Germinal center (tissue), 1 donor: ENCODE measurements at places on chromosomes 5 and 9.

DNA sequence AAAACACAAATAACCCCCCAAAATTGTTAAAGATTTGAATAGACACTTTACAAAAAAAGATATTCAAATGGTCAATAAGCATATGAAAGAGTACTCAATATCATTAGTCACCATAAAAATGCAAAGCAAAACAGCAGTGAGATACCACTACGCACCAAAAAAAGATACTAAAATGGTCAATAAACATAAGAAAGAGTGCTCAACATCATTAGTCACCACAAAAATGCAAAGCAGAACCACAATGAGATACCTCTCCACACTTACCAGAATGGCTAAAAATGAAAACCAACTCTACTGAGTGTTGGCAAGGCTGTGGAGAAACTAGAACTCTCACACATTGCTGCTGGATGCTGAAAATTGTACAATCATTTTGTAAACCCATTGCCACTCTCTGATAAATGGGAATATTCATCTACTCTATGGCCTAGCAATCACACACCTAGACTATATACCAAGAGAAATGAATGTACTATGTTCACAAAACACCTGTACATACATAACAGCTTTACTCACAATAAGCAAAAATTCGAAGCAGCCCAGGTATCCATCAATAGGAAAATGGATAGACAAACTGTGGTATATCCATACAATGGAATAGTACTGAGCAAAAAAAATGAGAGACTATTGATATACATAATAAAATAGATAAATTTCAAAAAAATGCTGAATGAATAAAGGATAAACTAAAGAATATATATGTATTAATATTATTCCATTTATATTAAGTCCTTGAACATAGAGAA lies 205.0 kb upstream of the DAPK1 start:
- no peak for DNase-seq

DNA sequence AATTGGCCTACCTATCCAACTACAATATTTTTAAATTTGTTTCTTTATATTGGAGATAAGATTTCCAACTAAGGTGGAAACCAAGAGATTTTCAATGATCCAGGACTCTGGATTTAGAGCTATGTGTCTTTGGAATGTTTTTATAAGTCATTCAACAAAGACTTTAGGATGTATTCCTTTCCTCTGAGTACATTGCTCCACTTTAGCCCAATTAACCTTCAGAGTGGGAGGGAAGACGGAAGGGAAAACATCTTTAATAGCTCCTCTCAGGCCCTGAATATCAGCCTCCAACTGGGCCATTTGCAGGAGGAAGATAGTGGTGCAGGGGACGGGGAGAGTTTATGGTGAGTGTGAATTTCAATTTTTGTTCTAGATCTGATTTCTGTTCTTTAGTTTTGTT lies 239.2 kb downstream of the PIK3R1 start:
- DNase-seq = no peak

- DNase-seq = no peak
These were observed 23.6 kb upstream of the RNU6ATAC start for GRCh38 chr9:134187891-134188385.

DNA sequence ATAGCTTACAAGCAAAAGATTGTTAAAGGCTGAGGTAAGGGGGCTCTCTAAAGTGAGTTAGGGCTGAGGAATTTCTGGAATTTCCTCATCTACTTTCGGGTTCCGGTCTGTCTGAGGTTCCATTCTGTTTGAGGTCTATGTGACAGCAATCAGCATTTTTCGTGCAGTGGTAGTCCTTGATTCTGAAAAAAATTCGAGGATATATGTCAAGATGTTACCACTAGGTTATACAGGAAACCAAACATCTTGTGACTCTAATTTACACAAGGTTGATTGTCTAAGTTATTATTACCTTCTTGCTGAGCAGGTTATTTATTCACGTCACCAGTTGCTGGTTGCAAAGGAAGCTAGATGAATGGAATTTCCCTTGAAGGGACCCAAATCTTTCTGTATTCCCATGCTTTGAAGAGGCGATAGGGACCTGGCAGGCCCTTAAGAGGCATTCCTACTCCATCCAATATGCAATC lies 35.2 kb downstream of the RLN2 start:
- no peak for DNase-seq

GRCh38 chr9:21402386-21403251 lies 6.3 kb upstream of the IFNA8 start:
- DNase-seq = no peak

DNA sequence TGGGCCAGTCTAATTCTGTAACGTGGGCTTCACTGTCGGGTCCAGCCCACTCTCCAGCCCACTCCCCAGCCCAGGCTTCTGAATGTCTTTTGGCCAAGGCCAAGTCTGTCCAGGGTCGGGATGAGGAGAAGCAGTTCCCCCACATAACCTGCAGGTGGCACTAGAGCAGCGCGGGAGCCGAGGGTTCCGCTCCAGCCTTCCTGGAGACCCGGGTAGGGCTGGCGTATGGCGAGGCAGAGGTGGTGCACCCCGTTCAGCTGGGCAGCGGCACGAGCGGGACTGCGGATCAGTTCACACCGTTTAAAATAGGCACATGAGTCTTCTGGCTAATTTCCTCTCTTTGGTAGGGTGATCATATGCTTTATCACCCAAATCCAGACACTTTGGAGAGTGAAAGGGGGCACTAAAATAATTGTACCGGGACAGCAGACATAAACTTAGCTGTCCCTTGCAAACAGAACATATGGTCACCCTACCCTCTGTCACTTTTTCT lies 185.9 kb downstream of the MSX2 start:
- DNase-seq = peak; percentile 68

- DNase-seq = no peak
These were observed 165.8 kb upstream of the NR3C1 start for GRCh38 chr5:143569213-143569701.

DNA sequence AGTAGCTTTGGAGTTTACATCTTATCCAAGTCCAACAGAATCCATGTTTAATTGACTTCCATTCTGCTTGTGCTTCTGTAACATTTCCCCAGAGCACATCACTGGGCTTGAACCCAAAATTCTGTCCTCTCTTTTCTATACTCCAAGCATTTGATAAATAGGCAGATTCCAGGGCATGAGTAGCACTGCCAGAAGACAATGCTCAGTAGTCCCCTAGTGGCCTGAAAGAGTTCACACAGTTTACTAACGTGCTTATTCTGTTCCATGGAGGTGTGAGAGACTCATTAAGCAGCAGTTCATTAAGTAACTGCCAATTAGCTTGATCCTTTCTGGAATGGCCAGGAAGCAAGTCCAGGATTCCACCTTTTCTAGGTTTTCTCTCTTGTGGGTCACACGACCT lies 9.4 kb upstream of the GABRA6 start:
- no peak for DNase-seq
